ENCODE measurements at places on chromosomes 1 and 21.

DNA sequence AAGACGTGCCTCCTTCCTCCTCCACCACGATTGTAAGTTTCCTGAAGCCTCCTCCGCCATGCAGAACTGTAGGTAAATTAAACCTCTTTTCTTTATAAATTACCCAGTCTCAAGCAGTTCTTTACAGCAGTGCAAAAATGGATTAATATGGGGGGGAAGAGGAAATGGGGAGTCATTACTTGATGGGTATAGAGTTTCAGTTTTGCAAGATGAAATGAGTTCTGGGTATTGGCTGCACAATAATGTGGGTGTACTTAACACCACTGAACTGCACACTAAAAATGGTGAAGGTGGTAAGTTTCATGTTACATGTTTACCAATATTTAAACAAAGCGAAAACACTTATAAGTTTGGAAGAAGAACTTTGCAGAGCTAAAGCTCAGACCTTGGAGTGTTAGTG lies 24.3 kb upstream of the DISP1 start:
- no peak for DNase-seq

DNA sequence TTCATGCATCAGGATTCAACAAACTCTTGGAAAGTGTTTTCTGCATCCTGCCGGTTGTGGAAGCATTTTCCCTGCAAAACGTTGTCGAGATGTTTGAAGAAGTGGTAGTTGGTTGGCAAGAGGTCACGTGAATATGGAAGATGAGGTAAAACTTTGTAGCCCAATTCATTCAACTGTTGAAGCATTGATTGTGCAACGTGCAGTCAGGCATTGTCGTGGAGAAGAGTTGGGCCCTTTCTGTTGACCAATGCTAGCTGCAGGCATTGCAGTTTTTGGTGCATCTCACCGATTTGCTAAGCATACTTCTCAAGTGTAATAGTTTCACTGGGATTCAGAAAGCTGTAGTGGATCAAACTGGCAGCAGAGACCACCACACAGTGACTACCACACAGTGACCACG lies 57.0 kb upstream of the PRDM2 start:
- no peak for DNase-seq

DNA sequence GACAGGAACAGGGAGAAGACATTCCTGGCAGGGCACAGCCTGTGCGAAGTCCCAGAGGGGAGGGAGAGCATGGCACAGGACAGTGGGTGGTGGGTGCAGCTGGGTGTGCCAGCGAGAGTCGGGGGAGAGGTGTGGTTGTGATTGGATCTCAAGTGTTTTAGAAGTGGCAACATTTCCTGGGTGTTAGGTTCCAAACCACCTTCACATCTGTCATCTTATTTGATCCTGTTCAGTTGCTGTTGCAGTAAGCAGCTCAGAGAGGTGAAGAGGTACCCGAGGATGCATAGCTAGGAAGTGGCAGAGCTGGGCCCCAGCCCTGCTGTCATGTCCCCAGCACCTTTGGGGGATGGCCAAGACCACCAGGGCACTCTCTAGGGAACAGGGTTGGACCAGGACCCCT lies 22.0 kb upstream of the DISP3 start:
- no peak for DNase-seq

DNA sequence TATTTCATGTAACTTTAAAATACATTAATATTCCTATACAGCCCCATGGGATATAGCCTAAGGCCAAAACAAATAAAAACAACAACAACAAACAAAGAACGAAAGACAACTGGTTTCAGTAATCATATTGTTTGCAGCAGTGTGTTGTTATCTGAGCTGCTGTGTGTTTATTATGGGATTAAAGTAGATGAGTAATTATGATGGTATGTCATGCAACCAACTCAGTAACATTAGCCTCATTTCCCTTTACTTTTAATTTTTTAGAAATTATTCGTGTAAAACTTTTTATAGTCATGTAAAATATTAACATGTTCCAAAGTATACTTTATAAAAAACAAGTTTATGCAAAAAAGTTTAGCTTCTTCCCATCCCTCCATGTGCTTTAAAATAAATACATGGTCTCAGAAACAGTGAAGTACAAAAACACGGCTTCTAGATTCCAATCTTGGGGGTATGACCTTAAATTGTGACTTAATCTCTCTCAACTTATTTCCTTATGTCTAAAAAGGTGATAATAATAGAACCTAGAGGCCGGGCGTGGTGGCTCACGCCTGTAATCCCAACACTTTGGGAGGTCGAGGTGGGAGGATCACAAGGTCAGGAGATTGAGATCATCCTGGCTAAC lies 176.1 kb downstream of the SLC45A1 start:
- DNase-seq = no peak

DNA sequence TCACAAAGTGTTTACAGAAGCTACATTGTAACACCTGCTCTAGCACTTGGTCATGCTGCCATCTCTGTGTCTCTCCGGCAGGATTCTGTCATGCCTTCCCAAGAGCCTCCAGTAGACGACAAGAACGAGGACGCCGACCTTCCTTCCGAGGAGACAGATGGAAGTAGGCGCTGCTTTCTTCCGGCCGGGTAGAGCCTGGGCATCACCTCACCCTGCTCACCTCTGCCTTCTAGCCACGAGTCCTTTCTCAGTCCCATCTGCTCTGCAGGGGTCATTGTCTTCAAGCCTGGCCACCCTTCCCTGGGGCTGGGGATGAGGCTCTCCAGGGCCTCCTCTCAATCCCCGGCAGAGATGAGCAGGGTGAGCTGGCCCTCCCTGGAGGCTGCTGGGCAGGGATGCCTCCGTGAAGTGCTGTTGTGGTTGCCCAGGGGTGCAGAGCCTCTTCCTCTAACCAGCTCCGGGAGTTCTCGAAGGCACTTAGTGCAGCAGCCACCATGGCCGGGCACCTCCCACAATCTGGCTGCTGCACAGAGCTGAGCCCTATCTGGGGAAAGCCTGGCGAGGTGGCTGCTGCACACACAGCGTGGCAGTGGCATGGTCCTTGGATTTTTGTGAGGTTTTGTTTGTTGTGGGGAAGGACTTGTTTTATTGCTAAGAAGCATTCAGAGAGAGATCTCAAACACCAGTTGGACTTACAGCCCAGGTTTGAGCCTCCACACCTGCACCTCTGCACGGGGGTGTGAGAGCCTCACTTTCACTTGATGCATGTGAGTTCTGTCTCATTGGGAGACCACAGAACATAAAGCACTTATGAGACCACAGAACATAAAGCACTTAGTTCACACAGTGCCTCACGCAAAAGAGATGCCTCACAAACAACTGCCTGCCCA lies 48.4 kb downstream of the FAAP20 start:
- DNase-seq = no peak

DNA sequence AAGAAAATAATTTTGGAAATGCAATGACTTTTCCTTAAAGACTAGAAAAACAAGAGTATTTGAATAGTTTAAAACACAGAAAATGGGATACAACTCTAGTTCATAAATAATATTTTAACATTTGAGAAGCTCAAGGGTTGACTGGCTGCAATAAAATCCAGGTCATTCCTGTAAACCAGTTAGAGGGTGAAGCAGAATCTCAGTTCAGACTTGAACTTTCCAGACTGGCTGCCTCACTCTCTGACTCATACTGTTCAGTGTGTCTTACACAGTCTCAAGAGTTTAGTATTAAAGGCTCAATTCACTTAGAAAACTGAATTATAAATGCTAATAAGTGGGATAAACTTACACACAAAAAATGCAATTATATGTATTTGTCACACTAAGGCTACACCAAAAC lies 89.9 kb downstream of the RAVER2 start:
- DNase-seq = no peak

- no peak for DNase-seq
Measured at GRCh38 chr1:45328680-45329079, 2.0 kb downstream of the HPDL start.

GRCh38 chr1:234926559-234927311 lies 201.9 kb downstream of the TOMM20 start:
- DNase-seq = no peak

DNA sequence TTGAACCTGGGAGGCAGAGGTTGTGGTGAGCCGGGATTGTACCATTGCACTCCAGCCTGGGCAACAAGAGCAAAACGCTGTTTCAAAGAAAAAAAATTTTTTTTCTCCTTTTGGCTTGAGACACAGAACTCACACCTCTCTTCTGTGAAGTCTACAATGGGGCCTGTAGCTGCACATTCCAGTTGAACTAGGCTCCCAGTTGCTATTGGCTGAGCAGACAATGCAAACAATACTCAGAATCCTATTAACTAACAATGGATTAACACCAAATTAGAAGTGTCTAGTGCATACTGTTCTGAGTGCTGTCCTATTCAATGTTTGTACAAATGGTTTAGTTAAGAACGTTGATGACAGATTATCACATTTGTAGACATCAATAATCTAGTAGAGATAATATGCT lies 17.6 kb upstream of the MCL1 start:
- no peak for DNase-seq

GRCh38 chr1:214525535-214526019 lies 25.8 kb downstream of the PTPN14 start:
- DNase-seq = no peak

DNA sequence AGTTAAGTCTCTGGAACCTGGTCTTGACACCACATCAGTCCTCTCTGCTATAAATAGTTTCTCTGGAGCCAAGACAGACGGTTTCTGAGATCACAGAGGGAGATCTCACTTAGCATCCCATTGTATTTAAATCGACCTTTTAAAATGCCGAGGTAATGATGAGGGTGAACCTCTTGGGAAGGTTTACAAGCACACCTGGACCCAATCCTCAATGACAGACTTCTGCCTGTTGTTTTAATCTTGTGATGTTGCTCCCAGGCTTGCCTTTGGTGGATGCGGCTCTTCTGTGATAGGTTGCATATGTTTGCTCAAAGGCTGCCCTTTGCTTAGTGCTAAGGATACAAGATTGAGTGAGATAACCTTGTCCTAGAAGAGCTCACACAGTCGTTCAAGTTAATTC lies 104.6 kb upstream of the L1TD1 start:
- DNase-seq = no peak

DNA sequence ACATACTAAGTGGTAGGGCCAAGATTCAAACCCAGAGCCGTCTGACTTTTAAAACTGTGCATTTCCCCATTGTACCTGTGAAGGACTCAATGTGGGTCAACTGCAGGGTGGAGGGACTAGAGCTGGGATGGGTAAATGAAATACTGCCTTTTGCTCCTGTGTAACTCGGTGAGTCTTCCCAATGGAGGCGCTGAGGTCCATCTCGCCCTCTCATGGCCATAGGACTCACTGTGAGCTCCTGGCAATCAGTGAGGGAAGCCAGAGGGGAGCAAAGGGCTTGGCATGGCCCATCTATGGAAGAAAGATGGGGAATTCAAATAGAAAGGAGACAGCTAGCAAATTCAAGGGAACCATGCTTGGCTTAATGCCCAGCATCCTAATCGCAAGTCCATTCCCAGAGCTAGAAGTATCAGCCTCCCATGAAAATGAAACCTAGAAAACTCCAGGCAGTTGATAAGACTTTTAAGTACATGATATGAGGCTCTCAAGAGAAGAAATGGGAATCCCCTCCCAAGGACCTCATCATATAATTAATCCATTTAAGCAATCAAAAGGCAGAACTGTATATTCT lies 25.4 kb upstream of the CGN start:
- no peak for DNase-seq

GRCh38 chr1:42721926-42722325 lies 18.1 kb downstream of the CLDN19 start:
- DNase-seq = no peak

DNA sequence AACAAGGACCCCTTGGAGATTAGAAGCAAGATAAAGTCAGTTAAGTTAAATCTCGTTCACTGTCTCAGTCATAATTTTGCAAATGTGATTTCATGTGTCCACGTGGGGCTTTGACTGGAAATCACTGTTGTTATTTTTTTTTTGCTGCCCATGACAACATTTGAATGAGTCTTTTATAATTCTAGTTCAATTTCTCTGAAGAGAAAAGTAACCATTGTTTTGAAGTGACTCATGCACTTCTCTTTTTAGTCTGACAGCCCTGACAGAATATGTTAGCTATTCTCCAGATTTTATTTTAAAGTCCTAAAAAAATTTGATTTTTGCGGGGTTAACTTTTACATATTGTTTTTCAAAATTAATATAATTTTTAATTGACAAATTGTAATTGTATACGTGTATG lies 30.7 kb upstream of the NLRP3 start:
- no peak for DNase-seq

DNA sequence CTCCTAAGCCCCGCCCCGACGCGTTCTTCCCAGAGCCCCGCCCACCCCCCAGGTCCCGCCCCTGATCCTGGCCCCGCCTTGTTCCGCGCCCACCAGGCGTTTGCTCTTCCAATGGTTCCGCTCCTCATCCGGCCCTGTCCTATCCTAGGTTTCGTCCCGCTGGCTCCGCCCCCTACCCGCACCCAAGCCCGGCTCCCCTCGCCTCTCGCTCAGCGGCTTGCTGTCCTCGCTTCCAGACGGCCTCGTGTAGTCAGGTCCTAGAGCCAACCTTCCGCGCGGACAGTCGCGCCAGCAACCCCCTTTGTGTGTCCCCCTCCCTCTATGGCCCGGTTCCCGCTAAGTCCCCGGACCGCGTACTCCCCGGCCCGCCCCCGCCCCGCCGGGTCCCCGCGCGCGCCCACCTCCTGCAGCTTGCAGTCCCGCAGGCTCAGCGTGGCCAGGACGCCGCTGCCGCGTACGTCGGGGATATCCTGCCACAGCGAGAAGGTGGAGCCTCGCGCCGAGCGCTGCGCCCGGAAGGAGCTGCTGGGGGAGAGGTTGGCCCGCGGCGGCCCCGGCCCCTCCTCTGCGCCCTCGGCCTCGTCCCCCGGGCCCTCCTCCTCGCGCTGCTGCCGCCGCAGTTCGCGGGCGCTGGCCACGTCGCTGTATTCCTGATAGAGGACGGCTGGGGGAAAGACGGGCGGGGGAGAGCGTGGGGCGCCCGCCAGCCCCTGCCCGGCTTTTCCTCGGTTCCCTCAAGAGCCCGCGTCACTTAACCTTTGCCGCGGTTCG lies 5.7 kb downstream of the ARHGEF19 start:
- DNase-seq = peak; percentile 83

GRCh38 chr1:11518016-11518701 lies 39.2 kb downstream of the DISP3 start:
- DNase-seq = no peak

DNA sequence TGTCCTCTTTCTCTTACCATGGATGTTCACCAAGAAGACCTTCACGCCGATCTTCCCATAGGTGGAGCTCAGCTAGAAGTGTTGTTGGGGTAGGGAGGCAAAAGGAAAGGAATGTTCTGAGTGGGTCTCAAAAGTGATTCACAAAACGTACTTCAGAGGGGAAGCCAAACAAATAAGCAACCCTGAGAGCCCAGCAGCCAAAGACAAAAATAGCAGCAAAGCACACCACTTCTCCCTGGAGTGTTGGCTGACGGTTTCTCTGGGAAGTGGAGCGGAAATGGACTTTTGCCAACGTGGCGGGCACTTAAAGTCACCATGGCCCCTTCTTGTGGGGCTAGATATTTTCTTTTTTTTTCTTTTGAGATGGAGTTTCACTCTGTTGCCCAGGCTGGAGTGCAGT lies 23.1 kb downstream of the SLC26A9 start:
- no peak for DNase-seq

- DNase-seq = no peak
Measured at GRCh38 chr21:43770066-43770655, 5.9 kb downstream of the CSTB start.

GRCh38 chr21:37245151-37245550 lies 22.0 kb downstream of the VPS26C start:
- no peak for DNase-seq

- no peak for DNase-seq
Measured at GRCh38 chr21:39613041-39613934, 548 bp downstream of the B3GALT5 start.

- no peak for DNase-seq
Measured at GRCh38 chr1:212901290-212901689, 43.2 kb downstream of the FLVCR1 start.

- DNase-seq = no peak
Measured at GRCh38 chr1:17564458-17565393, 25.2 kb downstream of the ARHGEF10L start.

All from activated CD4-positive, CD25-positive, alpha-beta regulatory T cell treated with anti-CD3 and anti-CD28 coated beads, Interleukin-2, amount 50 U/mL, for 16 hours (primary cell).